ENCODE measurements at places on chromosomes 2 and 18.

GRCh38 chr2:216425008-216425787, 12.9 kb downstream of the SMARCAL1 start:
- no peak for DNase-seq

- peak; percentile 38 for DNase-seq
Measured at GRCh38 chr2:202237787-202238233, 587 bp downstream of the SUMO1 start.

- no peak for DNase-seq
Measured at GRCh38 chr2:215693193-215693998, 257.5 kb upstream of the FN1 start.

DNA sequence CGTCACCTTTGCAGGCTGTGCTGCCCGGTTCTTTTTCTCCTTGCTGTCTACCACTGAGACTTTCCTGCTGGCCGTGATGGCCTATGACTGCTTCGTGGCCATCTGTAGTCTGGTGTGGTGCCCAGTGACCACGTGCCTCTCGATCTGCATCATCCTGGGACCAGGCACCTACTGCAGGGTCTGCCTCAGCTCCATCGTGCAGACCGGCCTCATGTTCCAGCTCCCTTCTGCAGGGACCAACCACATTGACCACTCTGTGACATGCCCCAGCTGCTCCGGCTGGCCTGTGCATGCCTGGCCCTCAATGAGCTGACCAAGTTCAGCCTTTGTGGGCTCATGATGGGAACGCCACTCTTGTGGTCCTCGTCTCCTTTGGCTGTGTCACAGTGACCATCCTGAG, 26.7 kb downstream of the COPS9 start:
- no peak for DNase-seq

DNA sequence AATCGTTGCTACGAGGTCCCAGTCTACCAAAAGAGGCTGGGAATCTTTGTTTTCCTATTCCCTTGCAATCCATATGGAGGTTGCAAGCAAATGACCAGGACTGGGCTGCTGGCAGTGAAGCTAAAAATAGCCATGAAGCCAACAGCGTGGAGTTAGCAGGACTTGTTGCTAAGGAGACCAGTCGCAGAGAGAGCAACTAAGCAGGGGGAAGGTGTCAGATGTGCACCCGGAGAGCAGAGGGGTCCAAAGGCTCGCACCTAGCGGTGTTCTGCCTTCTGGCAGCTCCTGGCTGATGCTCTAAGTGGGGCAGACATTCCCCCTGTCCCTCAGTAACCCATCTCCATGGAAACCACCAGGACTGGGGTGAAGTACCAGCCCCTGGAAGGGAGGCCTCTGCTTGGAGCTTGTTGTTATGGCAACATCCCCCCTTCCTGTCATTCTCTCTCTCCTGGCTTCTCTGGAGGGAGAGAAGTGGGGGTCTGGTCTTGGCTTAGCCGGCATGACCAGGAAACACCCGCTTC, 84.6 kb downstream of the DNMT3A start:
- DNase-seq = no peak

- DNase-seq = no peak
Measured at GRCh38 chr2:204176306-204176705, 239.7 kb downstream of the ICOS start.

- no peak for DNase-seq
Measured at GRCh38 chr2:238450440-238450861, 23.7 kb downstream of the ASB1 start.

DNA sequence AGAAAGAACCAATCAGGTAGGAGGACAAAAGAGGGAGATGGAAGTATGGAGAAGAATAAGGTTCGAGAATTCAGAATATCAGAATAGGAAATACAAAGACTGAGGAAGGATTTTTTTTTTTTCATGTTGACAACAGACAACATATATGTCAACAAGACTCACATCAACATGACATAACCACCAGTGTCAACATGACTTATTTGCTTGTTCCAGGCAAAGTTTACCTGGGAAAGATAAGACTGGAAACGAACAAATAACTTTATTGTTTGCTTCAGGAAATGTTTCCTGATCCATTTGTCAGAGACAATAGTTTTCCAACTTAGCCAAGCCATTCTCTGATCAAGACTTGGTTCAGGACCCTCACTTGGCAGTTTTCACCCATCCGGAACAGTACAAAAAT, 321.9 kb upstream of the NETO1 start:
- DNase-seq = no peak

DNA sequence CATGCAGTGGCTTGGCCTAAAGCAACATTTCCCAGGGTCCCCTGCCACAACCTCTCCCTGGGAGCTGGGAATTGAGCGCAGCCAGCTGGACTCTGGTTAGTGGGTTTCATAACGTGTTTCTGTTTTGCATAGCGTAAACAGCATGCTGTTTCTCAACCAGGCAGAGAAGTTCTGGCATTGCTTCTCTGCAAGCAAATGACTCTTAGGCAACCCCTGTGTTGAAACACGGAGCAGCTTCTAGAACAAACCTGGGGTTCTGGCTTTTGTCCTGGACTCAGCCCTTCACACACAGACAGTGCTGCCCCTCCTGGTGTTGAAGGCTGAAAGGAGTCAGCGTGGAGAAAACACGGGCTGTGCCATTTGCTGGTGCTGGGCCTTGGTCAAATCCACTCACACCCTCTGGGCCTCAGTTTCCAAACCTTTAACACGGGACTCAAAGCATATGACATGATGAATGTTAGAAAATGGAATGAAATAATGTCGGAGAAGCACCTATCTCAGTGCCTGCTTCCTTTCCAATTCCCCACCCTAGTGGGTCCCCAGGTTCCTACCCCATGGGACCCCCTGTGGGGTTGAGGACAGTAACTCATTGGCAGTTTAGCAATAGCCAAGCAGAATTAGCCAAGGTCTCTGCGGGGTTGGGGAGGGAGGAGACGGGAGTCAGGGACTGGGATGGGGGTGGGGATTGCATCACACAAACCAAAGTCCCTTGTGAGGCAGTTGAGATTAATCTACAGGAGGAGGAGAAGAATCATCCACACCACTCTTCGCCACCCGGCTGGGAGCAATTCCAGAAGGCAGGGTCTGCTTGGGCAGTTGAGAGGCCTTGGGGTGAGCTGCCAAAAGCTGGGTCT, 30.2 kb upstream of the IL1R2 start:
- no peak for DNase-seq

GRCh38 chr2:54763636-54764291, 40.3 kb downstream of the EML6 start:
- no peak for DNase-seq

- no peak for DNase-seq
Measured at GRCh38 chr18:44826418-44827259, 146.0 kb downstream of the SETBP1 start.

GRCh38 chr18:63141778-63142176, 177.8 kb downstream of the BCL2 start:
- DNase-seq = no peak

- no peak for DNase-seq
Measured at GRCh38 chr18:75167759-75168618, 41.0 kb downstream of the PTGR3 start.

DNA sequence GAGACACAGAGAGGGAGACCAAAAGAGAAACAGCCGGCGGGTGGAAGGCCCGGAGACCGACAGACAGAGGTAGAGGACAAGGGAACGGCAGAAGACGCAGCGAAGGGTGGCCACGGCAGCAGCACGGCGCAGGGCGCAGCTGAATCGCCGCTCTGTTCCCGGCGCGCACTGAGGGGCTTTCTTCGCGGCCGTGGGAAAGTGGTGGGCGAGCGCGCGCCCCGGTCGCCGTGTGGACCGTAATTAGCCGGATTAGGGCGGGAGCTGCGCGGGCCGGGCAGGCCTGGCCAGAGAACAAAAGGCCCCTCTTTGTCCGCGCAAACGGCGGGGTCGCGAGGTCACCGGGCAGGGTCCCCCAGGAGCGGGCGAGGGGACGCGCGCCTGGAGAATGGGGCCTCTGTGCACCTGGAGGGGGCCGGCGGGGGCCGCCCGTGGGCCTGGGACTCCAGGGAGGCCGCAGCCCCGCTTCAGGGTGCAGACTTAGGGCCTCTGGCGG, 158.3 kb downstream of the ZFP36L2 start:
- no peak for DNase-seq

DNA sequence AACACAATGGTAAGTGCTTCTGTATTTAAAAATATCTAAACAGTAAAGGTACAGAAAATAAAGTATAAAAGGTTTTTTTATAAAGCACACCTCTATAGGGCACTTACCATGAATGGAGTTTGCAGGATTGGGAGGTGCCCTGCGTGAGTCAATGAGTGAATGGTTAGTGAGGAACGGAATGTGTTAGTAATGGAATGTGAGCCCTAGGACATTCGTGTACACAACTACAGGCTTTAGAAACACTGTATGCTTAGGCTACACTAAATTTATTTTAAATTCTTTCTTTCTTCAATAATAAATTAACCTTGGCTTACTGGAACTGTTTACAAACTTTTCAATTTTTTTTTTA, 337.9 kb upstream of the SLC39A10 start:
- DNase-seq = no peak

DNA sequence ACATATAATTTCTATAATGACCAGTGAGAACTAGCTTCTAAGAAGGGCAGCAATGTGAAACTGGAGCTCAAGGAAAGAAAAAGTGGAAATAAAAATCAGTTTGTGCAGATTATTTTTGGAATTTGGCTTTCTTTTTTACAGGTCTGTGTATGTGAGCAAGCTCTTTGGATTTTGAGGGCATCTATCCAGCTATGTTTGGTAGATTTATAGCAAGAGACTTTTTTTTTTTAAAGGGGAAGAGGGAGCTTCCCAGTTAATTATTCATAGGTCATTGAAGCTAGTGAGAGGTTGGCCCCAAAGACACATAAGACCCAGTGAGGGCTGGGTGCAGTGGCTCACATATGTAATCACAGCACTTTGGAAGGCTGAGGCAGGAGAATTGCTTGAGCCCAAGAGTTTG, 24.0 kb upstream of the COLEC12 start:
- DNase-seq = no peak

All from right renal cortex interstitium (tissue), 3 donors.